ENCODE measurements at places on chromosomes 1 and 21.

DNA sequence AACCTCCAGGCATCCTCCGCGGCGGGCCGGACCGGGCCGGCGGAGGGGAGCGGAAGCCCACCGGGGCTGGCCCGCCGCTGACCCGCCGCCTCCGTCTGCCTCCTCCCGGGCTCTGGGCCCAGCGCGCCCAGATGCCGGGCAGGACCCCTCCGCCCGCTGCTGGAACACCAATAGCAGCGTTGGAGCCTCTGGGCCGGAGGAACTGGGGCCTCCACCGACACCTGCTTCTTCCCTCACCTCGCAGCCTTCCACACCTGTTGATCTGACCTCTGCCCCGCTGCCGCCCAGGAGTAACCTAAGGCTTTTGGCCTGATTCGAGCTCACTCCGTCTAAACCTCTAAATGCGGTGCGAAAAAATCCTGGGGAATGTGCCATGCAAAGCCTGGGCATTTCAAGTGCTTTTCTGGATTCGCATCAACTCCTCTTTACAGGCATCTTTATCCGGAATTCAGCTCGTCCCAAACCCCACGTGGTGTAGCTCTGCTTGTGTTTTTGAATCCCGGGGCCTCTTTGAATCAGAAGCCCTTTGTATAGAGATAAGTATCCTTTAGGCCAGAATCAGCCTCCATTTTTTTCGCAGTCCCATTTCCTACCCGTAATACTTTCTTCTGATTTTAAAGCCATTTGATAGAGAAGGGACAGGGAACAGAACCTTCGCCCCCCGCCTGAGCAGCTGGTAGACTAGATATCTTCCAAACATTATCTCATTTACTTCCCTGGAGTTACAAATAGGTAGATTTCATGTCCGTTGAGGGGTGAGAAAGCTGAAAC lies 680 bp upstream of the CNN3 start:
- DNase-seq = no peak

DNA sequence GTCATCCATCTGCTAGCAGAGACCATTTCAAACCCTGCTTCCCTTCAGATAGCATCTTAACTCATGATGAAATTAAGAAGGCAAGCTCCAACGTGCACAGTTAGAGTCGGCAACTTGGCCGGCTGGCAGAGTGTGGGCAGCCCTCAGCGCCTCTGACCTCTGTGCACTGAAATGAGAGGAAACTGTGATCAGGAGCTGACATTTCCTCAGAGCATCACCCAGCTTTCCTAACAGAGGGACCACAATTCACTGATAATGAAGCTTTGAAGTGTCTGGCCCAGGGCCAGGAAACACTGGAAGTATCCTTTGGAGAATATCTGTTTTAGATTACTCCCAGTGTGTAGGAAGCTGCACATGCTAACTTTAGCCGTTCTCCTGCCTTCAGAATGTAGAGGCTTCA lies 145.0 kb upstream of the ZC3H11B start:
- DNase-seq = no peak

DNA sequence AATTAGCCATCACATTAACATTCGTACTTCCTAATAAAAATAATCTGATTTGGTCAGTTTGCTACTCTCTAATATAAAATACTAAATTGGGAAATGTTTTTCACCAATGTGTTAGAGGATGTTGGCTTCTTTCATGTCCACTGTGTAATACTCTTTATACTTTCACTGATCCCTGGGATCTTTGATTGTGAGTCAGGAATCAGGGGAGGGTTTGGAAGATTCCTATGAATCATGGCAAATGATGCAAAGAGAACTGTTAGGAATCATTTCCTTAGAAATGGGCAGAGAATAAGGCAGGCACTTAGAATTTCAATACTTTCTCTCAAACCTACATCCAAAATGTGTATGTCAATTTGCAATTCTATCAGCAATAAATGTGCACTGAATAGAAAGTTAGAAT lies 31.0 kb downstream of the KRTAP24-1 start:
- no peak for DNase-seq

GRCh38 chr1:17594026-17594425 lies 54.5 kb downstream of the ARHGEF10L start:
- DNase-seq = no peak

- no peak for DNase-seq
Measured at GRCh38 chr21:40372506-40372905, 474.5 kb downstream of the DSCAM start.

- DNase-seq = no peak
Measured at GRCh38 chr1:107683683-107684082, 281.3 kb downstream of the VAV3 start.

DNA sequence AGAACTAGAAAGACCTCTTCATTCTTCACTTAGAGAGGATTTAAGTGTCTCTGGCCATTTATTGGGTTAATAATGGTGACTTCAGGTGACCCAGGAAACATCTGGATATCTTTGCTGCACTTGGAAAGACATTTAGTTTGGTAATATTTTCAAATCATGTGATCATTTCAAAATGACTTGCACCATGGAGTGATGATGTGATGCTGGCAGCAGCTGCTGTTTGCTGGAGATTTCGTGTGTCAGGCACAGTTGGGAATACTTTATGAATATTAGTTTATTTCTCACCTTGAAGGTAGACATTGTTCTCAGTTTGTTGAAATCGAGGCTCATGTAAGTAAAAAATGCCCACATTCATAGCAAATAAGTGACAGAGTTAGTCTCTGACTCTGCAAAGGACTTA lies 236.0 kb downstream of the DISC1 start:
- no peak for DNase-seq

DNA sequence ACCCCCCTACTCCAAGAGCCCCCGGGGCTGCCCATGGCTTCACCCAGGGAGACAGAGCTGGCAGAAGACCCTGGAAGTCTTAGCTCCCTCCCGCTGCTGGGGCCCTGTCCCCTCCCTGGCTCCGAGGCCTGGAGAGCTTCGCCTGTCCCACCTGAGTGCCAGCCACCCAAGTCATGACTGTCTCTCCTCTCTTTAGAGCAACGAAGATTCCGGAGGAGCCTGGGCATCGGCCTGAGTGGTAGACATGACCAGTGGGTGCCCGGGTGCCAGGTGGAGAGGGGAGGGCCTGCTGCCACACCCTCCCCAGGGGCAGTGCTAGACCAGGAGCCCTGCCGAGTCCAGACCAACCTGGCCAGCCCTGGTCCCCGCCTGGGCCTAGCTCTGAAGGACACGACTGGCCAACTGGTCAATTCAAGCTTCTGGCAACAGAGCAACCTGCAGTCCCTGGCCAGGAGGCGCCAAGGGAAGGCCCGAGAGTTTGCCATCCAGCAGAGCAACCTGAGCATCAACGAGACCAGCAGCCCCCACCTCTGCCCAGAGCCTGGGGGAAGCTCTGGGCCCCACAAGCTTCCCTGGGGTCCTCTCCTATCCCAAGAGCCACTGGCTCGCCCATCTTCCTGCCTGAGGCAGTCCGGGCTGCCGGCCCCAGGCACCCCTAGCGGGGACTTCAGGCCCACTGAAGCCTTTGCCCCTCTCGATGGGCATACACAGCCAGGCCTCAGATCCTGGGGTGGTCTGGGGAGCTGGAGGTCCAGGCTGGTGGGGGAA lies 3.9 kb downstream of the C1orf167 start:
- DNase-seq = no peak

DNA sequence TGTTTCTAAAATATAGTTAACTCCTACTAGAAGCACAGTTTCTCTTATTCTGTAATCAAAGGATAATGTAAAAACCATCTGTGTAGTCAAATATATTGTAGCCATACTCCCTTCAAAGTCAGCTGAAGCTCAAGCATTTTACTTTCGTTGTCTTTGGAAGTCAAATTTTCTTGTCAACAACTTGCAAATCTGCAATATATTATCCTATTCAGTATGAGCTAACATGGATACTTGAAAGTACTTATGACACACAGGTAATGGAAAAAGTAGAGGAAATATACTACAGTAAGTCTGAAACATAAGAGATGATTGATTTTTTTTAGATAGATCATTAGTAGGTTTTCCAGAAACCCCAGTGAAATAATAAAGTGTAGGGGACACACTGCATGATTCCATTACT lies 121.5 kb downstream of the COL24A1 start:
- DNase-seq = no peak

DNA sequence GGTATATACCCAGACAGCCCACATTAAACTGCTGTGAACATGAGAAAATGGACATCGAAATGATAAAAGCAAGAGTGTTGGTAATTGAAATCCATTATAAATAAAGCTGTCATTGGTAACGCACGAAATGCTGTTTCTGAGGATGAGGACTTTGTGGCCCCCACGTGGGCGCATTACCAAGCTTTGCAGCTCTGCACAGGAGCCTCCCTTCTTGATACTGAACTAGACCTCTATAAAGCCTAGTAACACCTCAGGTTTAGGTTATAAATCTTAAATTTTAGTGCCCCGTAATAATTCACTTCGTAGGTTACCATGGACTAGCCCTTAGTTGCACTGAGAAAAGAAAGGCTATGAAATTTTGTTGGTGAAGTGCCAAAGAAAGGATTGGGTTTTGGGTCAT lies 45.4 kb downstream of the ADARB1 start:
- no peak for DNase-seq

DNA sequence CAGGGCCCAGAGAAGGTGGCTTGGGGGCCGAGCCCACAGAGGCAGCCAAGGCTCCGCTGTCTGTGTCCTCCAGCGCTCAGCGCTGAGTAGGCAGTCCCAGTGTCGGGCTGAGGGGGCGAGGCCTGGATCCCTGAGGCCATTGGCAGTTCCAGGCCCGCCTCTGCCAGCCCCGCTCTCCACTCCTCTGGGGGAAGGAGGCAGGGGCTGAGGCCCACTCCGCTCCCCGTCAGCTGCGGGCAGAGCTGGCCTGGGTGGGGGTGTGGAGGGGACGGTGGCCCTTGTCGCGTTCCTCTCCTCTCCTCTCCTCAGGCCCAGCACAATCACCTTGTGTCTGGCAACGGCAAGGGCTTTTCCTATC lies 132.8 kb downstream of the CASZ1 start:
- DNase-seq = no peak

DNA sequence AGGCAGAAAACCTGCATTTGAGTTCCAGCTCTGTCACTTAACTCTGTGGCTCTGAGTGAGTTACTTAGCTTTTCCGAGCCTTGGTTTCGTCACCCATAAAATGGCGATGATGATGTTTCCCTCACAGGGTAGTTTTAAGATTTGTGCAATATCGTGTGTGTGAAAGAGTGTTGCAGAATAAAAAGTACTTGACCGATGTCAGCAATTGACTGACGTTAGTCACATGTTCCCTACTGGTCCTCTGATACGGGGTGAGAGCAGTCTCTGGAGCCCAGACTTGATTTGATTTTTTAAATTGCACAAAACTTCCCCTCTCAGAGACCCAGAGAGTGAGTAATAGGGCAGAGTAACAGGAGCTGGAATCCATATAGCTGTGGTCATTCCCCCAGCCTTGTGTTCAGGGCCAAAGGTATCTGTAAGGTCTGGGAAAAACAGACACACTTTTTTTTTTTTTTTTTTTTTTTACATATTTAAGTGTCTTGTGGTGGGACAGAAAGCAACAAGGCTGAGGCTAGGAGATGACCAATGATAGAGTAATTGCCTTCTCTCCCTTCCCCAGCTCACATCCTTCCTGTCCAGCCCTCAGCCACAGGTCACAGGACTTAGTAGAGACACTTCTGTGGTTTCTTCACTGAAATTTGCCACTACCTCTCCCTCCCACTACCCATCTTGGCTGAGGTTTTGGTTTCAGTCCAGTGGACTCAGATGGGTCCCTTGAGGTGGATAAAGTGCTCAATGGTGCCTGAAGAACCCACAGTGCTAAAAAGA lies 2.0 kb downstream of the FCER1G start:
- no peak for DNase-seq

DNA sequence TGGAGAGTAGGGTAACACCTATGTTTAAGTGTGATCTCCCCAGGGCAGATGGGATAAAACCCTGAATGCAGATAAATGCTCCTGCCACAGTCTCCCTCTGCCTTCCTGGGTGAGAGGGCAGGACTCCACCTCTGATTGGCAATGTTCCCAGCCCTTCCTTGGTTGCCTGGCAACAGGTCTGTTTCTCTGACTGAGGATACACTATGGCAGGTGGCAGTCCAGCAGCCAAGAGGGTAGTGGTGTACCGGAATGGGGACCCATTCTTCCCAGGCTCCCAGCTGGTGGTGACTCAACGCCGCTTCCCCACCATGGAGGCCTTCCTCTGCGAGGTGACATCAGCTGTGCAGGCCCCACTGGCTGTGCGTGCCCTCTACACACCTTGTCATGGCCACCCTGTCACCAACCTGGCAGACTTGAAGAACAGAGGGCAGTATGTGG lies at the start of gene DCDC2B:
TSS of gene DCDC2B (plus strand) at position 199 of the 438 bp plus-strand sequence. CDS start at position 204, 5 bp downstream.
- no peak for DNase-seq

DNA sequence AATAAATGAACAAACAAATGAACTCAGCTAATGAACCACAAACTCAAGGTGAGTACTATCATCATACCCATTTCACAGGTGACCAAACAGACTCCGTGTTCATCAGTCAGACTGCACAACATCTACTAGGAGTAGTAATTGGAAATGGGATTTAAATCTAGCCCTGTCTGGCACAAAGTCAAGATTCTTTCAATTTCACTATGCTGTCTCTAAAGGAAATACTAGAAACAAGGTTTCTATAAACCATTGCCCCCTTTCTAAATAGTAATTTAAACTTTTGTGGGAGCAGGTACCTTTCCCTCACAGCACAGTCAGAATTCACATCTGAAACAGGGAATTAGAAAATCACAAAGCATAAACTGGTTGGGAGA lies 160.3 kb downstream of the TGFBR3 start:
- DNase-seq = no peak

DNA sequence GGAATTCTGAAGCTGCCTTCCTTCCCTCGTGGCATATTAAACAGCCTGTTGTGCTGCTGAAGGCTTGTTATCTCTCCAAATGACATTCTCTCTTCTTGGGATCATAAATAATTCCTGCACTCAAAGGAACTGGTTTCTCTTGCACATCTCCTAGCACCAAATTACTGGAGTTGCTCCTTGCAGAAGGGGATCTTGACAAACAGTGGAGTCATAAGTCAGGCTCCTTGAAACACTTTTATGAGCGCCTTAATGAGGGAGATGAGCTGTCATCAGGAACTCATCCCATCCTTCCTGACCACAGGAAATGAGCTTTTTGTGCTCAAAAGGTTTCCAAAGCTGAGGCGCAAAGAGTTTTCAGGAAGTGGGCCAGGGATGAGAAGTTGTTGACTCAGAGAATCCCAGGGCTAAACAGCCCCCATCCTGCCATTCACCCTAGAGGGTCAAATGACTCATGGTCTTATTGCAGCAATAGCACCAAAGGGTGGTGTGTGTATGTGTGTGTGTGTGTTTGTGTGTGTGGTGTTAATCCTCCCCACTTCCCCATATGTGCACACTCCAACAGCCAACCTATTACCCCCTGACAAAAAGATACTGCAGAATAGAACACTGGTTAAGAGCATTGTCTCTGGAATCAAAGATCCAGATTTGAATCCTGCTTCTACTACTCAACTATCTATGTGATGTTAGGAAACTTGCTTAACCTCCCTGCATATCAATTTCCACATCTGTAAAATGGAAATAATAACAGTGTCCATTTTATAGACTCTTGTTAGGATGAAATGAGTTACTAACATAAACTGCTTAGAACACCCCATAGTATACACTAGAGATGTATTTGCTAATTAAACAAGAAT lies 2.8 kb upstream of the PHC2 start:
- DNase-seq = no peak

- no peak for DNase-seq
Measured at GRCh38 chr1:62229468-62229867, 34.8 kb downstream of the L1TD1 start.

GRCh38 chr1:235935235-235936225 lies 68.8 kb upstream of the LYST start:
- no peak for DNase-seq
